AG20443 (cell line): ENCODE measurements at places on chromosomes 4 and X.

DNA sequence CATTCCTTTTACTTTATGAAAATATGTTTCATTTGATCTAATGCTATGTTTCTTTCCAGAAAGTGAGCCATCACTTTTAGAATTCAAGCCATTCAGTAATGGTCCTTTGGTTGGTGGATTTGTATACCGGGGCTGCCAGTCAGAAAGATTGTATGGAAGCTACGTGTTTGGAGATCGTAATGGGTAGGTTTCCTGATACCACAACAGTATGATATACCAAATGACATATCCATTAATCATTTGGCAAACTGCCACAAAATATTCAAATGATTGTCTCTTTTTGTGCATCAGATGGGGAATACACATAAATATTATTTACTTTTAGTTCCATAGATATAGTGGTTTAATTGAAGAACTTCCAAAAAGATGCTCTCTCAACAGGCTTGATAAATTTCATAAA is 68.2 kb downstream of the HHIP start:
- DNase-seq: no peak

GRCh38 chr4:4488405-4489404 is 53.1 kb downstream of the STX18 start:
- DNase-seq: peak; percentile 73

GRCh38 chr4:37442062-37442323 is 197.4 kb downstream of the NWD2 start:
- no peak for DNase-seq

GRCh38 chrX:43005561-43005960 is 227.6 kb upstream of the PPP1R2C start:
- DNase-seq: no peak

DNA sequence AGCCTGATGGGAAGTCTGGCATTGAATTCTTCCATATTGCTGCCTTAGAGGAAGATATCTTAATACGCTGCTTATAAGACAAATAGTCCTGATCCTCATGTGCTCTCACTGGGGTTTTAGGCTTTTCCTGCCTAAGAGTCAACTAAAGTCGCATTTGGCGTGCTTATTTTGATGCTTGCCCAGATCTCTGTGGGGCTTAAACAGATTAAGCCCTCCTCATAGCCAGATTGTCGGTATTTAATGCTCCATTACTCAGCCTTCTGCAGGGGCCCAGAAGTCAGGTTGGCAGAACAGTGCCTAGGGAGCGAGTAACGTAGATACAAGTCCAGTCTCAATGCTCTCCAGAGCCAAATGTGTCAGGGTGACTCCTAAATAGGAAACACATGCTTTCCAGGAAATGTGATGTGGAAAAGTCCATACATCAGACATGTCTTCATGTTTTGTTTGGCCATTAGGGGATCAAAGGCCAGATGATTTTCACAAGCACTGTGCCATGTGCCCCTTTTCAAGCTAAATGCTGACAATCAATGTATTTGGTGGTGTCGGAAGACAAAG is 262.8 kb downstream of the PRDM5 start:
- no peak for DNase-seq

- DNase-seq: no peak
Measured at GRCh38 chr4:6257247-6258025, 12.2 kb upstream of the WFS1 start.

GRCh38 chr4:156654410-156654809 is 317.2 kb downstream of the PDGFC start:
- no peak for DNase-seq

- DNase-seq: peak; percentile 55
Measured at GRCh38 chr4:88803600-88804096, 106.0 kb upstream of the NAP1L5 start.

DNA sequence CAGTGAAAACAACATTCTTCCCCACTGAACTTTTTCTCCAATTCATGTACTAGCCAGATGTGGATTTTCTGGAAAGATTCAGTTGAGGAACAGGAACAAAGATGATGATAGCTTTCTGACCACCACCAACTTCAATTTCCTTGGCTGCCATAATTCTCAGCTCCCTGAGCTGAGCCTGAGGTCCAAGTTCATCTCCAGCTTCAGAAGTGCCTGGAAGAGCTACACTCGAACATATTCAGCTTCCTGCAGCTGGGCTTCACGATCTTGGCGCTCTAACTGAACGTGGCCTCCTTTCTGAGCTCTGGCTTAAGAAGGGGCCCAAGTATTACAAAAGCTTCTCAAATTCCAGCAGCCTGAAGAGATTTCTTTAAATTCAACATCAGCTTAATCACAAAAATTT is 83.9 kb downstream of the QDPR start:
- no peak for DNase-seq

DNA sequence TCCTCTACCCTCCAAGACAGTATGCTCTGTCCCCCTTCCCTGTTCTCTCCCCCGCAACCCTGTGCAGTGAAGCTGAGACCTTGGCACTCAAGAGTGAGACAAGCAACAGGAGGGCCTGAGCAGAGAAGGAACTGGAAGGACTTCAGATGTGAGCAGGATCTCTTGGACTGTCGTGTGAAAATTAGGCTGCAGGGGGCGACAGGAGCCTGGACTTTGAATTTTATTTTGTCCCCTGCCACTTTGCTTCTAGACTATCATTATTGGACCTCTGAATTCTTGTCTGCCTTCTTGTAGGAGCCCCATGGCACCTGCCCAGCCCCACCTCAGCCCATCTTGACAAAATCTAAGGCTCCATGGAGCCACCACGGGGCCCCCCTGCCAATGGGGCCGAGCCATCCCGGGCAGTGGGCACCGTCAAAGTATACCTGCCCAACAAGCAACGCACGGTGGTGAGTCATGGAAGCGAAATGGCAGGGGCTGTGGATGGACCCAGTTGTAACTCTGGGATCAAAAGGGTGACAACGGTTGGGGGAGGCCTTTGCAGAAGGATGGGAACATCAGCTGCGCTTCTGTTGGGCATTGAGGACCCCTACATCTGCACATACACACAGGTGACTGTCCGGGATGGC is 1.7 kb downstream of the ARAF start:
- no peak for DNase-seq

- no peak for DNase-seq
Measured at GRCh38 chr4:38449506-38450174, 214.4 kb upstream of the KLF3 start.

- no peak for DNase-seq
Measured at GRCh38 chrX:42973321-42973720, 195.4 kb upstream of the PPP1R2C start.

DNA sequence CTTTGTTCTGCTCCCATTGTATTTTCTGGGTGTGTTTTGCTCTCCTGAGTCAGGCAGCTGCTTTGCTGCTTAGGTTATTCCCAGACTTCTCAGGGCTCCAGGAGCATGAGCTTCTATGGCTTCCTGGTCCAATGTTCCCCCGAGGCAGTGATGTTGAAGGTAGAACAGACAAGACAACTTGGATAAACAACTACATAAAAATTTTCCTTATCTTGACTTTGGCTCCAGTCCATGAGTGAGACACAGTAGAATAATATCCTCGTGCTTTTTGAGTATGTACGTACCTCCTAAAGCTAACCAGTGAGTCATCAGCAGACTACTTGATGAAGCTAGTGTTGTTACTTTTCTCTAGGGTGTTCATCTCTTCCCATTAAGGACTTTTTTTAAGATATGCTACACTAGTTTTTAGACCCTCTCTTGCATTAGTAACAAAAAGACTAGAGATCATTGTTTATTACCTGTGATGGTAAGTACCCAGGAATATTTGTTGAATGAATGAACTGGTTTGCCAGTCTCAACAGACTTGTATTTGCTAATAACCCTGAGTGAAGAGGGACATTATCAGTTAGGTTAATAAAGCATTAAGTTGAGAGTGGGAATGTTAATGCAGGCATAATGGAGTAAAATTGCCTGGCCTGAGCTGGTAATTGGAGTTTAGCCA is 131.9 kb downstream of the FHIP1A start:
- DNase-seq: peak; percentile 35

- DNase-seq: no peak
Measured at GRCh38 chrX:75642811-75643361, 120.0 kb upstream of the ZDHHC15 start.

DNA sequence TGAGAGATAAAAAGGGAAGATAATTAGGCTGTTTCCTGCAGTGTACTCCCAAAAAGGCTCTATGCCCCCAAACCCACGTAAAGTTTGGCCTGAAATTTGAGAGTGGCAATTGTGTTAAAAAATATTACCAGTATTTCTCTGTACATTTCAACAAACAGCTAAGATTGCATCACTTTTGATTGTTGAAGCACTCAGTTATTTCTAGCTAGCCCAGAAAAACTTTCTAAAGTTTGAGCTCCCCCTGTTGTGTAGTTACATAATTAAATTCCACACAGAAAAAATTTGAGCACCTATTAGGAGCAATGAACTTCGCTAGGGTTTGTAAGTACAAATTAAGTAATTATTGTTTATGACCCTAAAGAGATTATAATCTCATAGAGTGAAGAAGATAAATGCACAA is 109.4 kb downstream of the DLG3 start:
- peak; percentile 9 for DNase-seq

DNA sequence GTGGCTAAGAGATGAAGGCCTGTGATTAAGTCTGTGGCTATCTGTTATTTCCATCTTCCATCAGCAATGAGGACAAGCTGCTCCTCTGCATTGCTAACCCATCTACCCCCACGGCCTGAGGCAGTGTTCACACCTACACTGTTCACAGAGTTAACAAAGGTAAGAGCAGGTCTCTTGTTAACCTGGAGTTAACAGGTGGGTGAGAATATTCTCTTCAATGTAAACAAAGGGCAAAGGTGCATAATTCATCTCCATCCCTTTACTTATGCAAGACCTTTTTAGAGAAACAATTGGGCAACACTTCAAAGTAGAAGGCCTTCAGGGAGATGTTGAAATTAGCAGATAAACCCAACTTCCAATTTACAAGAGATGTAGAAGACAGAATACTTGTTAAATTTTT is 2.8 kb downstream of the SLC35A2 start:
- no peak for DNase-seq

DNA sequence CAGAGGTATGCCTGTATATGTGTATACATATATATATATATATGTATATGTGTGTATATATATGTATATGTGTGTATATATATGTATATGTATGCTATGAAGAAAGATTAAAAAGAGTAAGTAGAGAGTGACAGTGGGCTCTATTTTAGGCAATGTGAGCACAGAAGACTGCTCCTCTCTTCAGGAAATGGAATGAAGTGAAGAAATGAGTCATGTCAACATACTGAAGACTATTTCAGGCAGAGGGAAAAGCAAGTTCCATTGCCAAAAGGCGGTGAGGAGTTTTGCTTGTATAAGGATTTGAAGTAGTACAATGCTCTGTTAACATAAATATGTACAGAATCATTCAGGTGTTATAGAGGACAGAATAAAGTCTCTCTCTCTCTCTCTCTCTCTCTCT is 773.2 kb upstream of the FTHL17 start:
- DNase-seq: no peak

DNA sequence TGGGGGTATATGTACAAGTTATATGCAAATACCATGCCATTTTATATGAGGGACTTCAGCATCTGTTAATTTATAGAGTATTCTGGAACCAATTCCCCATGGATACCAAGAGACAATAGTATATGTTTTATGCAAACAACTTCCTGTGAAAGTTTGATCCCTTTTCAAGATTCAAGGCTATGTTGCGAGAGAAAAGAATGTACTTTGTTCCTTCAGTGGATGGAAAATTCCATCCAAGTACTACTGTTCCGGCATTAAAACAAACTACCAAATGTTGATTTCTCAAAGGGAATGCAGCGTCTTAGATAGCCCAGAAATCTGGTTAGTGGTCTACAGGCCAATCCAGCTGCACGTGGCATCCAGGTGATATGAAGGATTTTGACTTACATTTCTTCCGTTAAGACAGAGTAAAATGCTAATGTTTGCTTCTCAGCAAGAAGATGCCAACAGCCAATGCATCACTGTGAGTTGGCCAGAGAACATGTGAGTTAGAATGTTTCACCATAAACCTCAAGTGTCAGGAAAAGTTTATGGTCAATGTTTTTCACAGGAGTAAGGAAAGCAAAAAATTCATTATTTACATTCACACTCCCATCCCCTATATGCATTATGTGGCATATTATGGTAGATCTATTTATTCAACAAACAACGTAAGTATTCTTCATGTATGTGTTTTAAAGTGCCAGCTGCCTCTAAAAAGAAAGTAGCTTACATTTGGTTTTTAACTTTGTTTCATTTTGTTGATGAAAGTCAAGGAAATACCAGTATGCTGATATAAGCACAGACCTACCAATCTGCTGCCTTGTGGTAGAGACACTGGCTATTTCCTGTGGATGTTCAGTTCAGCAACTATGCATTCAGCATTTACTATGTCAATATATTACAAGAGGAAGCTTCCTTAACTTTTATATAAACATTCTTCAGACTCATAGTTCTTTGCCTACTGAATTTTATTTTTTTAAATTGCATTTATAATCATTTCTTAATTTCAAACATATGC is 44.4 kb downstream of the METTL14 start:
- peak; percentile 18 for DNase-seq

DNA sequence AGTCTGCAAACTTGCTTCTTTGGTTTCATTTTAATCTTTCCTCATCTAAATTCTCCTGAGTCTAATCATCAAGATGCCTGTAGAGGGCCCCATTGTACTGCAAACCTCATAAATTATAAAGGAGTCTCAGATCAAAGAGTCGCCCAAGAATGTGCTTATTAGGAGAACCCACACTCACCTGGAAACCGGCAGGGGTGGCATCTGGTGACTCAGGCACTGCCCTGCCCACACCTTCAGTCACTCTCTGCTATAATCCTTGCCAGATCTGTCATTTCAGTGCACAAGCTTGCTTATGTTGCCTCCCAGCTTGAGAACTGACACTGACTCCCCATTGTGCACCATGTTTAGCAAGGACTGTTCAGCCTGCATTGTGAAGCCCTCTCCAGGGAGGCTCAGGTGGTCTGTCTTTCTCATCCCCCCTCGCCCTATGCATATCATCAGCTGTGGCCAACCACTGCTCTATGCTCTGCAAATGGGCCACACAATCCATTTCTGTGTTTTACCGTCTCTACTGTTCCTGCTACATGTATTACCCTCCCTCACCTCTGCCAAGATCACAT is 12.4 kb downstream of the EPGN start:
- DNase-seq: peak; percentile 51

GRCh38 chr4:85659610-85660218 is 184.8 kb downstream of the ARHGAP24 start:
- no peak for DNase-seq

DNA sequence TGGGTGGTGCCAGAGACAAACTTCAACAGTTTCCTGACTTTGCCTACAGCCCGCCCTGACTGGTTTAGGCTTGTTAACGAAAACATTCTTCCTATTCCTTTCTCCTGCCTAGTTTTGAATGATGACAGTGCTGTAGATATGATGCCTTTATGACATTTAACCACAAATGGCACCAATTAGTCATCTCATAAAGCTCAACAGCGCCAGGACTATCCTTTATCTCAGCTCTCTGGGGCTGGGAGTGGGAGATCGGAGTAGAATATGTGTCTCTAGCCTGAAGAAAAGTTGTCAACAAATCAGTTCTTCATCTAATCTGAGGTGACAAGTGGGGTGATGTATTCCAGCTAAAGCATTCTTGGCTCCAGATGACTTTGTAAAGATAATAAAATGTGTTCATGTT is 64.6 kb upstream of the SH3RF1 start:
- peak; percentile 58 for DNase-seq
